Femur (tissue), 1 donor: ENCODE measurements at places on chromosomes 12 and 14.

GRCh38 chr12:26114720-26115401 lies 10.0 kb downstream of the BHLHE41 start:
- no peak for DNase-seq

- DNase-seq = no peak
Observed at GRCh38 chr14:82387699-82388098, 854.0 kb upstream of the SEL1L start.

DNA sequence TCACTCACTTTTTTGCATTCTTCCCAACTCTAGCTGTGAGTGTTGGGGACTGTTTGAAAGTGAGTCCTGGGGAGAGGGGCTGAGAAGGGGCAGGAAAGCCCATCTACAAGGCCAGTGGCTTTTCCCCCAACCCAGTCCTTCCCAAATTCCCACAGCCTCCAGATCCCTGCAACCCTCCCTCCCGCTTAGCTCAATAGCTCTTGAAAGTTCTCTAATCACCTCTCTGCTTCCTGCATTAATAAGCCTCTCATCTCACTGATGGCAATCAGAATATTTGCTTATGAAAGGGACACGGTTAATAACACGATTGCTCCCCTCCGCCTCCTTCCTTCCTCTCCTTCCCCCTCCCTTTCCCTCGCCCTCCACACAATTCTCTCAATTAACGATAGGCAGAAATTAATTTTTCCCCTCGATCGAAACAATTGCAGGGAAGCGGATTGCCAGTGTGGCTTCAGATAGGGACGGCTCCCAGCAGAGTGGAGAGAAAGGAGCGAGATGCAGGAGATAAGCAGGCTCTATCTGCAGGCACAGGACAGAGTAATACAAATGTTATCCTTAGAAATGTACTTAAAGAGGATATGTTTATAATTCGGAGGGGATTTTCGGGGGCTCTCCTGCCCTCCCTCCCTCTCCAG lies 15.1 kb upstream of the GPATCH2L start:
- DNase-seq = no peak

- no peak for DNase-seq
Observed at GRCh38 chr12:130419116-130419515, 81.4 kb downstream of the PIWIL1 start.

- DNase-seq = no peak
Observed at GRCh38 chr12:4388662-4389061, 9.2 kb upstream of the FGF23 start.

DNA sequence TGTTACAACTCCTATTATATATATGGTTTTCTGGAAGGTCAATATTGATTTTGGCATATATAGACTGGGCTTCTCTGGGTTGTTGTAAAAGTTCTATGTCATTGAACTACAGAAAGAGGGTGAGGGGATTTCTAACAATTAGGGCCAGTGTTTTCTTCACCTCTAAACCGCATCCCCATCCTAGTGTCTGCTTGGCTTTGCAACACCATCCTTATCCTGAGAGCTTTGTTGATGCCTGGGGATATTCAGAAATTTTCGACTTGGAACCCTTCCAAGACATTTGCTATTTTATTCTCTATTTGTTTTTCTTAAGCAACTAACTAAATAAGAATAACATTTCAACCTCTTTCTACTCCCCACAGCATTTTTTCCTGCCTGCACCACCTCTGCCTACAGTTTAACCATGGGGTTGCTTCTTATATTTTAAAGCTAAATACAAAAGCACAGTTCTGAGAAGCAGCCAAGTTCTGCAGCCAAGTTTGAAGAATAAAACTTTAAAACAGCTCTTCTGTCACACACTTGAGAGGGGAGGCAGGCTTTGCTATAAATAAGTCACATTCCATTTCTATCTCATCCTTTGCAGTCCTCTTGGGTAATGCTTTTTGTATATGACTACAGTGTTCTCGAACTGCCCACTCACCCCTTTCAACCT lies 53.4 kb downstream of the RGS6 start:
- DNase-seq = peak; percentile 46

GRCh38 chr12:45907955-45908354 lies 82.4 kb downstream of the SCAF11 start:
- no peak for DNase-seq

GRCh38 chr12:228846-229200 lies 14.9 kb upstream of the SLC6A12 start:
- no peak for DNase-seq

DNA sequence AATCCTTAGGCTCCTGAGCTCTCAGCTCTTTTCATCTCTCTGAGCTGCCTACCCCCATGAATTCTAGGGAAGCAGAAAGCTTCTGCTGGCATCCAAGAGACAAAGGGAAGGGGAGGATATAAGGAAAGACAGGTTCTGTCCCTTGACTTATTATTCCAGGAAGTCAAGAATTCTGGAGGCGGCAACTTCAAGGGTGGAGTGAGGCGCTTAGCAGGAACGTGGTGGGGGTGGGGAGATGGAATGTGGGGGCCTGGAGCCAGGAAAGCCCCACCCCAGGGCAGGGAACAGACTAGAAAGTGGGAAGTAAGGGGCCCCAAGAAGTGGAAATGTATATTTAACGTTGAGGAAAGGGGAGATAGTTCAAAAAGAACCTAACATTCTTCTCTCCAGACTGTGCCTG lies 1.4 kb downstream of the CALCOCO1 start:
- no peak for DNase-seq

DNA sequence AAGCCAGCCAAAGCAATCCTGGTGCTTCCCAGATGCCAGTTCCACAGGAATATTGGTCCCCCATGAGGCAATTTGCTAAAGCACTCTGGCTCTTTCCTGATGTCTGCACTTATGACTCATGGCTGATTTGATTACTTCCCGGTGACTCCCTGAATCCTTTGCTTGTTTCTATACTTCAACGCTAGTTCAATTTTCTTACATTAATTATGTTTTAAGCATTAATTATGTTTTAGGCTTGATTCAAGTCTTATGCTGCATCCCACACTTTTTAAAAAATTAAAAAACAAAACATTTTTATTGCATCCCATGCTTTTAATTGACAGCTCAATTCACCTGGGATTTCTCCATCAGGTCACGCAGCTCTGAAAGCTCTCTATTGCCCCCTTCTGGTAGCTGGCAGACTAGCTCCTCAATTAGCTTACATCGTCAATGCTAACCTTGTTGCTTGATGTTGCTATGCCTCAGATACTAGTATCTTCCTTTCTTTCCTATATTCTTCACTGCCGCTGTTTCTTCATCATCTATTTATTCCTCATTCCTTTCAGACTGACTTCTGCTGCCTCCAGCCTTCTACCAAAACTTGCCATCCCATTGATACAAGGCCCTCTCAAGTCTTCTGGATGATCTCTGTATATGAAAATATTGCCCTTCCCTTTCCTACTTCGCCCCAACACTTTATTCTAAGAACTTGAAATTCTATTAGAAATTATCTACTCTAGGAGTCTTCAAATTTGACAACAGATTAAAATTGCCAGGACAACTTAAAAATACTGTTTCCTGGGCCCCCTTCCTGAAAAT lies 32.0 kb downstream of the TSHR start:
- DNase-seq = peak; percentile 59

DNA sequence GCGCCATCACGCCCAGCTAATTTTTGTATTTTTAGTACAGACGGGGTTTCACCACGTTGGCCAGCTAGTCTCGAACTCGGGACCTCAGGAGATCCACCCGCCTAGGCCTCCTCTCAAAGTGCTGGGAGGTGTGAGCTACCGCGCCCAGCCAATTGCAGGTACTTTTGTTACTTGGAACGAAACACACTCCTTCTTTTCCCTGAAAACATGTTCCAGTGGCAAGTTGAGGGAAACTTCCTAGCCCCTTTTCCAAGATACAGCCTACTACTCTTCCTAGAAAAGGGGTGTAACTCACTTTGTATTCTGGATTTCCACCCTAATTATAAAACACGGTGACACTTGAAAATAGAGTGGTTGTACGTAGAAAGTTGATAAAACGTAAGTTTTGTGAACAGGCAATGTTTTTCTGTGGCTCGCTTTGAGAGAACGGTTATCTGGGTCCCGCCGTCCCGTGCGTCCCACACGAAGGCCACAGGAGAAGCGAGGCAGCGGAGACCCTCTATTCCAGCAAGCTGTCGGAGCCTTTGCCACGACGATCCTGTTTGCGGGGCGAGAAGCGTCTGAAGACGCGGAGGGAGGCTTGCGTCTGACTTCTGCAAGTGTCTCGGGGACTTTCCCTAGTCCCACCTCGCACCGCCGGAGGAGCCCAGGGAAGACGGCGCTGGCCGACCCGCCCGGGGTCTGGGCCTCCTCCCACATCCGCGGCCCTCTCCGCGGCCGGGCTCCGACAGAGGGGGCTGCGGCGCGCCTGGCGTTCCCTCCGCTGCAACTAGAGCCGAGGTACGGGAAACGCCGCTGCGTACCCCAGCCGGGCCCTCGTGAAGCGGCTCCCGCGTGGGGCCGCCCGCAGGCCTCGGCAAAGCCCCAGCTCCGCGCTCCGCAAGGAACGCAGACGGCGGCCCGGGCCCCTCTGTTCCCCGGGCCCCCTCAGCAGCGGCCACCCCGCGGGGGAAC lies 745 bp downstream of the CDCA4 start:
- DNase-seq = peak; percentile 57

DNA sequence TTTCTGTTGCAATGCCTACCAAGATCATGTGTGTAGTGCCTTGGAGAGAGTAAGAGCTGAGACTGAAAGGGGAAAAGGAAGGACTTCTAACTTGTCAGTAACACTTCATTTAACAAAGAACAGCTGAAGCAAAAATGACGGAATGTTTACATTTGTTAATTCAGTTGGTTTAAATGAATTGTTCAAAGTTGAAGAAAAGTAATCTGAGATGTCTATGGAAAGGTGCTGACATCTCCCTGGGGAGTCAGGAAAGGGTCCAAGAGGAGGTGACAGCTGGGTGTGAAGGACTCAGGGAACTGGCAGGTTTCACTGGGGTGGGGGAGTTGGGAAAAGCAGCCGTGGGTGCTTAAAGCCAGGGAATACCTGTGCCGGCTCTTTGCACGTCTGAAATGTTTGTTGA lies 7.9 kb downstream of the TMEM63C start:
- DNase-seq = no peak

DNA sequence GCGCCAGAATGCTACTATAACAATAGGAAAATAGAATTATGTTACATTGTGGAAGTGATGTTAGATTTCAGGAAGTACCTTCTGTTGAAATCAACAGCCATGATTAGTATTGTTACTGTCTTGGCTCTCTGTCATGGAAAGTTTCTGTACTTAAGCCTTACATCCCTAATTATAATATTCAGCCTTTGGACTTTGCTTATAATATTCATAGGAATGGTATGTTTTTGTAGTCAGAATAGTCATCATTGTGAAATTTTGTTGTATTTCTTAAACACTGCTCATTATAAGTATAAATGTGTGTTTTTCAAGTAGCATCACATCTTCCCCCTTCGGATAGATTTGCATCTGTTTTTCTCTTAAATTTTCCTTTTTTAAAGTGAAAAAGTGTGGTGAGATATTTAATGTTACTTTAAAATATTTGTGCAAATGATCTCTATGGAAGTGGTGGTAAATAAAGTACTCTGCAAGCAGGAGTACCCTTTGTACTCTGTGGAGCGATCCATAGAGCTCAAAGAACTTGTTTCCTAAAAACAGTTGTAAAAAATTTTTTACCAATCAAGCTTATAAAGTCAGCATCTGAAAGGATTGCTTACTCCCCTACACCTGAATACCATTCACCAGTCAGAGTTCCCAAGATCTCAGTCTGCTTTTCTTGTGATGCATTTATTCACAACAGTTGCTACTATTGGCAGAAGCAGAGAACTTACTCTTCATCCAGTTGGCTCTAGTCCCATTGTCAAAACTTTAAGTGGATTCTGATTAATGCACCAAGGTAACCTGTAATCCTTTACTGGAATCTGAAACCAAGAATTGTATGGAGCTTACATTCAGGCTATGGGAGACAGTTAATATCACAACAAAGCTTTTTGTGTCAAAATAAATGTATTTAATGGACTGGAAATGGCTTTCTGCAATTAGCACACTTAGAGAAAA lies 87.8 kb downstream of the RIC8B start:
- DNase-seq = no peak
